Transverse colon (tissue), 4 donors: ENCODE measurements at places on chromosomes 13 and 19. TPM values are rescaled to one million over a fixed set of nuclear protein-coding genes. Genes with fewer than 3 reads are reported as not detected.

DNA sequence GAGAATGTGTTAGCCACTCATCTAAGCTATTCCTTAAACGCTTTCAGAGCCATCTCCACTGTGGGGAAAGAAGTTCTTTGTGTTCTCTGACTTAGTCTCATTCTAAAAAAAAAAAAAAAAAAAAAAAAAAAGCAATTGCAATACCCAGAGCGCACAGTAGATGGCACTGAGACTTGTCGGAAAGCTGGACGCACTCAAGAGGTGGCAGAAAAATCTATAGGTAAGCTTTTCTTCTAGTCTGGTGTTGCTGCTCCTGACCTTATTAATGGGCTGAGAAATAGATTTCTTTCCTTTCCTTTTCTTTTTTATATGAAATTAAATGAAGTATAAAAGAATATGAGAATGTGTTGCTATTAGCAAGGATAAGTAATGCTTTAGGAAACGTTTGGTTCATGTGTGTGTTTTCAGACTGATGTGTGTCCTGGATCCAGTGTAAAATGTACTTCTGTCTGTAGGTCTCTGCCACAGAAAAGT, 4.7 kb upstream of the GJB2 start:
- DNase-seq, result no peak

- no peak for DNase-seq
Observed at GRCh38 chr13:70107498-70108281, at the start of gene ATXN8OS. Gene ATXN8OS (plus strand): TSS chr13:70107826.

DNA sequence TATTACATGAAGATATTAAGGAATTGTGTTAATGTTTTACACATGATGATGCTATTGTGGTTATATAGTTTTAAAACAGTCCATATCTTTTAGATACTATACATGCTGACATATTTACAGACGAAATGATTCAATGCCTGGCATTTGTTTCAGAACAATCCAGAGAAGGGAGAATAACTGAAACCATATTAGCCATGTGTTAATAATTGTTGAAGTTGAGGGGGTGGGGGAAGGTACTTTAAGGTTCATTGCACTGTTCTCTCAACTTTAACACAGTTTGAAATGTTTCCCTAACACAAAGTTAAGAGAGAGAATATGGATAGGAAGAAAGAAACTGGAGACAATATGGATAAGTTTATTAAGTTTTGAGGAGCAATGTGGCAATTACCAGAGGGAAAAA, 5.8 kb downstream of the CRYL1 start:
- no peak for DNase-seq

GRCh38 chr13:33180122-33180804, 105.3 kb downstream of the STARD13 start:
- DNase-seq, result no peak

GRCh38 chr13:75607447-75607846, 28.7 kb upstream of the LMO7 start:
- DNase-seq, result no peak

DNA sequence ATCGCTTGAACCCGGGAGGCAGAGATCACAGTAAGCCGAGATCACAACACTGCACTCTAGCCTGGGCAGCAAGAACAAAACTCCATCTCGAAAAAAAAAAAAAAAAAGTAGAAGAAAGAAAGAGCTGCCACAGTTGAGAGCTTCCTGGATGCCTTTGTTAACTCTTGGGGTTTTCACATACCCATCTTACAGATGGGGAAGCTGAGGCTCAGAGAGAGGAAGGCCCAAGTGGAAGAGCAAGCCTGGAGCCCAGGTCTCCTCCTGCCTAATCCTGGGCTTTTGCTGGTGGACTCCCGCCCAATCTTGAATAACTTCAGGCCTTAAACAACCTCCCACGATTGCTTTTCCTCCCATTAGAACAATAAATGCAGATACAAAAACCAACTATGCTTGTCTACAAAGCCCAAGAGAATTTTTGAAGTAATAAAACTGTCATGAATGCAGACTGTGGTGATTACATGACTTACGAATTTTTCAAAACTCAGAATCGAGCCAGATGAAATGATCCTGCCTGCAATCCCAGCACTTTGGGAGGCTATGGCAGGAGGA, 41.7 kb downstream of the LTBP4 start:
- DNase-seq, result no peak

DNA sequence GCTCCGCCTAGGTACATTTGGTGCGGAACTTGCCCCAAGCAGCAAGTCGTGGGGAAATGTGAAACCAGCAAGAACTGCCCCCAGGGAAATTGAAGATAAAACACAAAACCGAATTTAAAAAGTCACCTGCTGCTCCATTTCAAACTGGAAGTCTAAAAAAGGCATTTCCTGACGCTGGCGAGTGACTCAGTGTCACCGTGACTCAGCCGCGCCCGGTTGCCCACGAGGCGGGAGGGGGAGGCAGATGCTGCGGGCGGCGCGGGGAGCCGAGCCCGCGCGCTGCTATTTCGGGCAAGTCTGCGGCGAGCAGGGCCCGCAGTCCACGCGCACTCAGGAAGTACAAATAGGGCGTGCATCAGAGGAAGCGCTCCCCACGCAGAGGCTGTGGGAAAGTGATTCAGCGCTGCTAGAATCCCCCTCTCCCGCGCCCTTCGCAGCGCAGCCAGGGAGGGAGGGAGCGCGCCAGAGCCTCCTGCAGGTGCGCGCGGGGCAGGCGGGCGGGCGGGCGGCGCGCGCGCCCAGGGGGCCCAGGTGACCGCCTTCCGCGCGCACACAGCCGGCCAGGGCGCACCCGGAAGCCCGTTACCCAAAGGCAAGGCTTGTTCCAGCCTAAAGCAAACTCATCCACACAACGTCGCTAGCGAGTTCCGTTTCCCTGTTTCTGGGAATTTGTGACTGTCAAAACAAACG, 168.8 kb downstream of the COL4A1 start:
- DNase-seq, result peak; percentile 49

- DNase-seq, result no peak
Observed at GRCh38 chr19:28598861-28599260, 614.1 kb downstream of the UQCRFS1 start.

DNA sequence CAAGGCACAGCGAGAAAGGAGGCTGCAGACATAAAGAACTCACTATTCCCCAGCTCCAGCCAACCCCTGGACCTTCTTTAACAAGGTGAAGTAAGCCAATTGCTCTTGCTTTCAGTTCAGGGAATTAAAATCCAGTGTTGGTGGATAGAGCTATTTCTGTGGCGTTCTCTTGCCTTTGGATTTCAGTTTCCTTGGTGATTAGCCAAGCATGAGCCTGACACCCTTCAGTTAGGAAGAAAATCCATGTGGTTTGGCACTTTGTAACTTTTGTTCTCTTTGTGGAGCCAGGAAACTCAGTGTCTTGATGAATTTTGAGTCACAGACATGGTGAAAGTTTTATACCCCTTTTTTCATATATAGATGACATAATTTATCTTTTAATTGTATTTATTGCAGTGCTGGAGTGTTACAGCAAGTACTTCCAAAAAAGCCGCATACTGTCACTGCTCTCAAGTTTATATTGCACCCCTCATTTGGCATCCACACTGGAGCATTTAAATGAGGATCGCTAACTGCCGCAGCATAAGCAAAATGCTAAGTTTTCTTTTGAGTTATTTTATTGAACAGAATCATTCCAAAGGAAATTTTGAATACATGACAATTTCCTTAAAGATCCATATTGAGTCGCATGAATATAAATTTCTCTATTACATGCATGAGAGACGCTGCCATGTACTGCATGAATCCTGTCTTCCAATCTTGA, 406.8 kb downstream of the MYO16 start:
- DNase-seq, result no peak

- DNase-seq, result no peak
Observed at GRCh38 chr13:30440910-30441703, 18.8 kb downstream of the UBE2L5 start.

Gene ZNF471
- total RNA-seq, result 2.2 TPM

Gene ZNF229
- 7.1 TPM for total RNA-seq

Gene ICAM4
- total RNA-seq, result not detected

Gene PDE4C
- 3.0 TPM for total RNA-seq

Gene TRAPPC2B
- 12.5 TPM for total RNA-seq
